ENCODE measurements at places on chromosomes 12 and 14.

DNA sequence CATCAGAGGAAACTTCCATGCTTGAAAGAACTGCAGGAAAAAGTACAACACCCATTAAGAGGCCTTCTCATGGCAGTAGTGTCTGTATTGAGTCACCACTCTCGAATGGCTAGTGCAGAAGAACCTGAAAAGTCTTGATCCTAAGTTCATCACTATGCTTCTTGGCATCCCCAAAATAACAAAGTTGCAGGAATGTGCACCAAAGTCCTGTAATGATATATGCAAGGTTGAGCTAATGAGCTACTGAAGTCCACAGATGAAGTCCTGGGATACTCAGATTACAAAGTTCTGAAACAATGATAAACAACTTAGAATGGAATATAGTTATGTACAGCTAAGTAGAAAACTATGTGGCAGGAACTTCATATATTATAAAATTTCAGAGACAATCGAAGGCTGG, 545.4 kb downstream of the FOXG1 start:
- DNase-seq = no peak

DNA sequence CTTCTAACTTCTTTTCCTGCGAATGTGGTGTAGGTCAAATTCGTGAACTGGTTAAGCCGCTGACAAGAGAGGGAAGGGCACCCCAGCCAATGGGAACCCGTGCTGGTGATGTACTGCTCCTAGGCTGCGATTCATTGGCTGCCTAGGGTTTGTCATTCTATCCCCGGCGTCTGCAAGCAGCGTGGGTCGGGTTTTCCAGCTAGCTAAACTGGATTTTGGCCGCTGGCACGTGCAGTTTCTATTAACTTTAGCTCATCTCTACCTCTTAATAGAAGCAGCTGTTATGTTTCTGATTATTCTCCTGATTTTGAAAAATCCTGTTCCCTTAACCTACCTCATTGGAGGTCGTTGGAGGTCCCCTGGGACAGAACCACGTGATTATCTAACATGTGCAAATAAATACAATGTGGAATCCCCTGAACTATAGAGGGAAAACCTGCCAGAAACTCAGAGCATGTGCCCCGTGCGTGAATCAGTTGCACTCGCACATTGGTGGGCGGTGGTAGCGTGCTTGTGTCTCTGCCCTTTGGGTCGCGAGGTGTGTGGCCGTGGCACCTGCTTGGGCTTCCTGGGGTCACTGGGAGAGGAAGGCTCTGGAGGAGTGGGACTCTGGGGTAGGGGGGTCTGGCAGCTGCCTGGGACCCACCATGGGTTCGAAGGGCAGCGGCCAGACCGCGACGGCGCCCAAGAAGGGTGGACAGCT, 876 bp upstream of the PPM1A start:
- peak; percentile 87 for DNase-seq

DNA sequence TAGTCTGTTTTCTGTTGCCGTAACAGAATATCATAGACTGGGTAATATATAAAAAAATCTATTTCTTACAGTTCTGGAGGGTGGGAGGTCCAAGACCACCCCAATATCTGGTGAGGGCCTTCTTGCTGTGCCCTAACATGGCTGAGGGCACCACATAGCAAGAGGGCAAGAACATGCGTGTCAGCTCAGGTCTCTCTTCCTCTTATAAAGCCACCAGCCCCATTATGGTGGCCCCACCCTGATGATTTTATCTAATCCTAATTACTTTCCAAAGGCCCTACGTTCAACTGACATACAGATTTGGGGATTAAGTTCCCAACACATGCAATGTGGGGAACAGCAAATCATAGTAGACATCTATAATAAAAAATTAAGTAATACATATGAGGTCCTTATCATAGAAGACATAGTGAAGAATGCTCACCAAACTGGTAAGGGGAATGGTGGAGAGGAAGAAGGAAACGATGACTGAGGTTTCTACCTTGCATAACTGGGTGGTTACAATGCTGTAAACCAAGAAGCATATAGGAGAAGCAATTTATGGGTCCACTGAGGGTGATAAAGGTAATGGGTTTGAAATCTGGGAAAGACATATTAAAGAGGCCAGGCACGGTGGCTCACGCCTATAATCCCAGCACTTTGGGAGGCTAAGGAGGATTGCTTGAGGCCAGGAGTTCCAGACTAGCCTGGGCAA, 27.0 kb downstream of the BTBD7 start:
- peak; percentile 38 for DNase-seq

GRCh38 chr12:19799216-19799615, 359.9 kb downstream of the AEBP2 start:
- DNase-seq = no peak

DNA sequence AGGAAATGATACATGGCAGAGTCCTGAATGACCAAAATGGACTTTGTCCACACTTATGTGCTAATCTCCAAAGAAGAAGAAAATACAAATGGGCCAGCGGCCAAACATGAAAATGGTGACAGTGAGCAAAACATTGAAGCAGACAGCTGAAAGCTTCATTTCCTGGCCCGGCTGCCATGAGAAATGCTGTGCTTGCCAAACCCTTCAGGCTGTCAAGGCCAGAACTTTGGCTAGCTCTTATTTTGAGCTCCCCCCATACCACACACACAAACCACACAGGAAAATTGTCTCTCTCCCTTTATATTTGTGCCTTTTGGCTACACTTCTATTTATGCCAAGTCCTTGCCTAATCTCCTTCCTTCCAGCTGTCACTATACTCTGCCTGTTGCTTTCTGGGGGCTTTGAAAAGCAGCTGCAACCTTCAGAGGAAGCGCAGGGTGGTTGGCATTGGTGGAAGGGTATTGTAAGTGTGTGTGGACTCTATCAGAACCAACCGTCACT, 323.8 kb downstream of the RAD51B start:
- no peak for DNase-seq

- no peak for DNase-seq
These were observed 75.6 kb upstream of the BCL11B start for GRCh38 chr14:99347561-99347960.

- no peak for DNase-seq
These were observed 133.6 kb upstream of the NOS1 start for GRCh38 chr12:117494833-117495655.

- no peak for DNase-seq
These were observed 6.6 kb downstream of the E2F7 start for GRCh38 chr12:77058740-77059139.

GRCh38 chr14:31934767-31935266, 142.3 kb upstream of the ARHGAP5 start:
- DNase-seq = no peak

- DNase-seq = no peak
These were observed 361.9 kb downstream of the BCL11B start for GRCh38 chr14:98910061-98910460.

GRCh38 chr12:94080341-94081009, 67.9 kb upstream of the PLXNC1 start:
- no peak for DNase-seq
